ENCODE measurements at places on chromosomes 5 and 9.
A peak's percentile ranks its signal among the peaks of the same experiment; 100 is the strongest.

GRCh38 chr5:135930029-135930948 is 24.5 kb downstream of the LECT2 start:
- DNase-seq, result peak; percentile 6

GRCh38 chr5:135332519-135333150 is 66.4 kb downstream of the MACROH2A1 start:
- DNase-seq, result peak; percentile 73

- DNase-seq, result no peak
Observed at GRCh38 chr9:133910855-133911514, 81.1 kb downstream of the VAV2 start.

GRCh38 chr9:124208571-124208970 is 49.2 kb upstream of the NEK6 start:
- DNase-seq, result no peak

- DNase-seq, result no peak
Observed at GRCh38 chr5:151186538-151186937, 29.0 kb upstream of the ANXA6 start.

GRCh38 chr5:39948341-39948740 is 523.6 kb upstream of the DAB2 start:
- DNase-seq, result no peak

GRCh38 chr9:859251-859650 is 17.8 kb downstream of the DMRT1 start:
- DNase-seq, result no peak

GRCh38 chr9:33101104-33101951 is 24.9 kb upstream of the SMU1 start:
- DNase-seq, result peak; percentile 85

DNA sequence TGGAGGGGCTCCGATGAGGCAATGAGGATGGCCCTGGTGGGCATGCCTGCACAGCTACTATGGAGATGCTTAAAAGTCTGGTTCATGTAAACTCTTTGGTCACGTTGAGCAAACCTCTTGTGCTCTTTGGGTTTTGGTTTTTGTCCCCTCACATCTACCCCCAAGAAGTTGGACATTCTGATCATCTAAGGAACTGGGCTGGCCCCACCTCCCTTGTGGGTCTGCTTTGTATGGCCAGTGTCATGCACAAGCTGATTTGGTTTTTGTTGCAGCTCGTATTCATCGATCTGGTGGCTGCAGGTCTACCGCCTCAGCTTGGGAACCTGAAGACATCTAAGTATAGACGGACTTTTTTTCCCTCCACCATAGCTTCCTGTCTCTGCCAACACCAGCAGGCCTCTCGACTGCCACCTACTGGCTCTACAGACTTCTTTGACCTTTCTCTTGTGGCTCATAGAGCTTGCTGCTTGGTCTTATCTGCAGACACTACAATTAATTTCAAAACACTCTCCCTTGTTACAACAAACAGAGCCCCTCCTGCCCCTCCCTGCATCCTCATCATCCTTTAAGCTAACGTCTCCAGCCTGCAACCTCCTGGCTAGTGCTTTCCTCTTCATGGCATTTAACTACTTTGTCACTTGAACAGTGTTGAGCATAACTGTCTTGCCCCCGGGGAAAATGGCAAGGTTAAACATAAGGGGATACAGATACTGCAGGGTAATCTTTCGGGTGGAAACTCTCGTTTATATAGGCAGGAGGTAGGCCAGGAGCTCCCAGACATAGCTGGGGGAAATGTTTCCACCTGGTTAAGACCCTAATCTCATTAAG is 34.5 kb downstream of the TSTD2 start:
- peak; percentile 57 for DNase-seq

DNA sequence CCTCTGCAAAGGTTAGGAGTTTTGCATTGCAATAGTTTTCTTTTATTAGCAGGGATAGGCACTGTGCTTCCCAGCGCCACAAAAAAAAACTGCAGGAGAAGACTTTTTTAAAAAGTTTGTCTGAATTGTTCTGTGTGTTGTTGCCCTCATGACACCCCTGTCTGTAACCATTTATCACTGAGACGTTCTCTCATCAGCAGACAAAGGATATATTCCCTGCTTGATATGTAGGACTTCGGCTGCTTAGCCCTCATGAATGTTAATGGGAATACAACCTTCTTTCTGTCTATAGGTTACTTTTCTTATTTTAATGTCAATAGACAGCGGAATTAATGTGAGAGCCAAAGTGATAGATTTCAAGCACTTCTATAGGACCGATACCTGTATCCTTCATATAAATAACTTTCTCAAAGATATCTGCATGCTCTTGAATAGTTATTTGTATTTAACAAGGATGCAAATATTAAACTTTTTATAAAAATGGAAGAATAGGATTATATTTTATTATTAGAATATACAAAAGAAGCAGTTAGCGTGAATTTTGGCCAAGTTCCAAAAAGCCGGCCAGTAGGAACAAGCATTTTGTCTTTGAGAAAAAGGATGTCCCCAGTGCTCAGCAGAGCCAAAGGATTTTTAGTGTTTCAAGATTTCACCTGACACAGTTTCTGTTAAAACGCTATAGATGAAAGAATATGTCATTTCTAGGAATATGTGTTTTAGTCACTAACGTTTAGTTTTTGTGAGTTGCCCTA is 1.5 kb upstream of the LYSMD3 start:
- DNase-seq, result no peak

- no peak for DNase-seq
Observed at GRCh38 chr5:148314731-148315130, 2.5 kb downstream of the SPINK7 start.

DNA sequence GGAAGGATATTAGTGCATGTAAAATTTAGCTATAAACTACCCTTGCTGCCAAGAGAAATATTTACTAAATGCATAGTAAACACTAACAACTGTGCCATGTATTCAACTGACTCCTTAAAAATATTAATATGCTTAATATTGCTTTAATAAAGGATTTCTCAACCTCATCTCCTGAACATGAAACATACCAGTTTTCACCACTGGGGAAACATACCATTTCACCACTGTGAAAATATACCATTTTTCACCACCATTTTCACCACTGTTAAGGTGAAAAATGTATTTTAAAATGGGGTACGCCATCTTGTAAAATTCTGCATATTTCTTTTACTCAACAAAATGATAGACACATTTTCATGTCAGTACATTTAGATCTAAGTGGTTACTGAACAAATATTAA is 4.5 kb downstream of the RAB14 start:
- no peak for DNase-seq

- no peak for DNase-seq
Observed at GRCh38 chr5:129377504-129377903, 82.6 kb upstream of the ADAMTS19 start.

DNA sequence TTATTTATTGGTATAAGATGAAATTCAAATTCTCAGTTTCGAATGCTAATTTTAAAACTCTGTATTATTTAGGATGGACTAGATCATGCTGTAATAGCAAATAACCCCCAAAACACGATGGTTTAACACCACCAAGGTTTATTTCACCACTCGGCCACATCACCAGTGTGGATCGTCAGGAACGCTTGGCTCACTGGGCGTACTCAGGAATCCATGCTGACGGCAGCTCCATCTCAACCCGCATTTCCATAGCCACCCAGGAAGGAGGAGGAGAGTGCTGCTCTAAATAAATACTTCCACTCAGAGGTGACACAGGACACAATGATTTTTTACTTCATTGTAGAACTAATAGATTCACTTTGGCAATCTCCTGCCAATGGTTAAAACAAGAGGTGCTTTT is 347.4 kb downstream of the SH3GL2 start:
- no peak for DNase-seq

DNA sequence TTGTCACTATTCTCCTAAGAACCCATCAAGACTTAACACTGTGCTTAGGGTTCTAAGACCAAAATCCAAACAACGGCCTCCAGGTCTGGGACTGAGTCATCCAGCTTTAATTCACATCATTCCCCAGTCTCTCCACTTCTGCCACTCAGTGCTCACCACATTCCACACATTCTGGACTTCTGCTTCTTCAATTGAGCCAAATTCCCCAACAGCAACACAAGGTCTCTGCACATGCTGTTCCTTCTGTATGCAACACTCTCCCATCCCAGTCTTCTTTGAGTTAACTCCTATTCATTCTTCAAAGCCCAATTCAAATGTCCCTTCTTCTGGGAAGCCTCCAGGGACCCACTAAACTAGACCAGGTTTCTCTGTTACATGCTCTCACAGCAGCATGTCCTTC is 97.8 kb downstream of the GPR21 start:
- peak; percentile 74 for DNase-seq

- no peak for DNase-seq
Observed at GRCh38 chr5:9381464-9381863, 164.4 kb downstream of the SEMA5A start.

GRCh38 chr5:69231851-69232250 is 2.8 kb upstream of the CDK7 start:
- peak; percentile 26 for DNase-seq

GRCh38 chr5:27008604-27009539 is 29.5 kb downstream of the CDH9 start:
- DNase-seq, result no peak

- no peak for DNase-seq
Observed at GRCh38 chr5:12272389-12272788, 368.1 kb upstream of the CTNND2 start.

DNA sequence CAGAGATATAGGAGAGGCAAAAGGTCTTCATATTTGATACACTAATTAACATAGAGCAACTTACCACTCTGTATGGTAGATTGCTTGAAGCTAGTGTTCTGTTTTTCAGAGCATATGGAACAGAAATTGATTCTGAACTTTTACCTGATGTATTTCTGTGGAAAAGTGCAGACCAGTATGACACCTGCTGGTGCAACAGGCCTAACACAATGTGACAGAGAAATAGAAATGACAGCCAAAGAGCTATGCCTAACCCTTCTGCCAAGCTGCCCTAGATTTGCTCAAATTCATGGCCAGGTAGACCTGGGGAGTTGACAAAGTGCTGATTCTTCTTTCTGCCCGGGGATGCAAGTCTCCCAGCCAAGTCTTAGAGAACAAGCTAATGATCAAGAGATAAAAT is 65.4 kb upstream of the RNF180 start:
- DNase-seq, result no peak

DNA sequence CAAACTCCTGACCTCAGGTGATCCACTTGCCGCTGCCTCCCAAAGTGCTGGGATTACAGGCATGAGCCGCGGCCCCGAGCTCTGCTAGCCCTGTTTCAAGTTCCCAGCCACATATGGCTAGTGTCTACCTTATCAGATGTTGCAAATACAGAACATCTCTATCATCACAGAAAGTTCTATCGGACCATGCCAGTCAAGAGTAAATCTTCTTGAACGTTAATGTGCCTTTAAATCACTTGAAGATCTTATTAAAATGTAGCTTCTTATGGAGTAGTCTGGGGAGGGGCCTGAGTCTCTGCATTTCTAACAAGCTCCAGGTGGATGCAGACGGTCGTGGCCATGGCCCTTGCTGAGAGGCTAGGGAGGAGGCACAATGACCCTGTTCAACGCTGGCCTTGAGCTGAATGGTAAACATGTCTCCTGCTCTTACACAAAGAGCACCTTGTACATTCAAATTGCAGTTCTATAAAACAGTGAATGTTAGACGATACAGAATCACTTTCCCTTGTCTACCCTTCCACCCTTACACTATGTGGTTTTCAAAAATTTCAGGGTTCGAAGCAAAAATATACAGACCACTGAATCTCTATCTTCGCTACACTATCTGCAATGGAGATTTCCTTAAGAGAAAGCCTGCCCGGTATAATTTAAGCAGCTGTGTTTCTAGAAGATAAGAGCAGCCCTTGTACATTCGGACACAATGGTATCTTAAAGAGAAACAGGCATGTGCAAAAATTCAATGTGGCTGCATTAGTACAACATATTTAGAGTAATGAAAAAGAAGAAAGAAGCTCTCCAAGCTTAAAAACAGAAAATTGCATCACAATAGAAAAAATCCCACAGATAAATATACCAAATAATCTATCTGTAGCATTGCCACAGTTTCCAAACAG is 114.1 kb downstream of the FRMD3 start:
- DNase-seq, result no peak

- no peak for DNase-seq
Observed at GRCh38 chr5:66322786-66323528, 178.9 kb downstream of the SREK1 start.

DNA sequence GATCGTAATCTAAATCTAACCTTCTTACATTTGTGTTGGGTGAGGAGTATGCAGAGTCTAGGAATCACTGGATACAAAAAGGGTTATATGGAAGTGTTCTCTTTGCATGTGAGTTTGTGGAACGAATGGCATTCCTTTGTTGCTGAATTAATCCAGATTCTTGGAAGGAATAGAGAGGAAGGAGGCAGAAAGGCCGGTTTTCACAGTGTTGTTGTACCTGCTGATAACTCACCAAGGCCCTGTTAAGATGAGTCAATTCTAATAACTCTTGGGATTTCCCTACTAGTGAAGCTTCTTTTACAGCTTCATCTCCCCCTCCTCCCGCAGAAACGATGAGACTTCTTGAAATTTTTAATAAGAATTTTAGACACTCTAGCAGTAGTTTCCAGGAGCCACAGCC is 84.0 kb downstream of the ZSWIM6 start:
- peak; percentile 31 for DNase-seq

DNA sequence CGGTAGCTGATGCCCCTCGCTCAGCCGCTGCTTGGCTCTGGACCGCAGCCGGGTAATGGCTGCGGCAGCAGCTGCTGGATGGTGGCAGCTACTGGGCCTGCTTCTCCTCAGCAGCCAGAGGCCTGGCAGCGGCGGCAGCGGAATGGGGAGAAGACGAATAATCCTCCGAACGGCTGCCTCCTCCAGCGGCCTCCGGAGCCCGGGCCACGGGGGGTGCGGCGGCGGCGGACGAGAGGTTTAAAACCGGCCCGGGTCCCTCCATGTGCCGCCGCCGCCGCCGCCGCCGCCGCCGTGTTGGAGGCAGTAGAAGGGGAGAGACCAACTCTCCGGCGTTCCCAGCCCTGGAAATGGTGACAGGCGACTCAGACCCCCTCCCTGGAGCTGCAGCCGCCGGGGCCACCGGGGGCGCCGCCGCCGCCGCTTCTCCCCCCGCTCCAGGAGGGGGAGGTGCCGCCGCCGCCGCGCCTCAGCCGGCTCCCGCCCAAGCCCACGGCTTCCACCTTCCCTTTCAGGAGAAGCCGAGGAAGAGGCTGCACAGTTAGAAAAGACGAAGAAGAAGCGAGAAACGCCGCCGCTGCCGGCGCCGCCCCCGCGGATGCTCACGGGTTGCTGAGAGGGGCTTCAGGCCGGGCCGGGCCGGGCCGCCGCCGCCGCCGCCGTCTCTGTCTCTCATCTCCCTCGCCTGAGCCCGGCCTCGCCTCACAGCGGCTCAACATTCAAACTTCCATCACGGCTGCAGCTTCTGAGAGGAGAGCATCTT is 118.4 kb upstream of the PRSS3 start:
- DNase-seq, result peak; percentile 39

DNA sequence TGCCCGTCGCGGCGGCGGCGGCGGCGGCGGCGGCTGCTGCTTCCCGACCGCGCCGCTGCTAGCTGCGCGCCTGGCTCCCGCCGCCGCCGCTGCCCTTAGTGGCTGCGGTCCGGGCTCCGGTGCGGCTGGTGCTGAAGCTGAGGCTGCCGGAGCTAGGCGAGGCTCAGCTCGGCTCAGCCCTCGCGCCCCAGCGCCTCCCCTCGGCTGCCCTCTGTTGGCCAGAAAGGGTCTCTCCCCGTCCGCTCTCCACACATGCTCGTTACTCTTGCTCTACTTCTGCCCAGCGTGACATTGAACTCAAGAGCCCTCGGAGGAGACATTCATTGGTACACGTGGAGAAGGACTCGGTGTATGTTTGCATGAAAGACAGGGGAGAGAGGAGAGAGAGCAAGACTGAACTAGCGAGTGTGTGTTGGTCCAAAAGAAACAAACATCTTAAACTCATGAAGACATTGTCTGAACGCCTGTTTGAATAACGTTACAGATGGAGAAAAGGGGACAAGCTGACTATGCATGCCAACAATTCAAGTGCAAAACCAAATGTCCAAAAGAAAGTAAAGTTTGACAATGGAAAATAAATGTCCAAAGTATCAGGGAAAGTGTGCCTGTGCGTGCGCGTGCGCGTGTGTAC is at the start of gene HCN1:
Gene HCN1 (minus strand): TSS at position 175 of the 631 bp plus-strand sequence.
- DNase-seq, result peak; percentile 63

Measured in fibroblast of skin of right quadriceps (primary cell).